ENCODE measurements at places on chromosomes 12 and 14.
A peak's percentile ranks its signal among the peaks of the same experiment; 100 is the strongest.

GRCh38 chr12:92503029-92503931 is 199.5 kb upstream of the PLEKHG7 start:
- peak; percentile 37 for DNase-seq

DNA sequence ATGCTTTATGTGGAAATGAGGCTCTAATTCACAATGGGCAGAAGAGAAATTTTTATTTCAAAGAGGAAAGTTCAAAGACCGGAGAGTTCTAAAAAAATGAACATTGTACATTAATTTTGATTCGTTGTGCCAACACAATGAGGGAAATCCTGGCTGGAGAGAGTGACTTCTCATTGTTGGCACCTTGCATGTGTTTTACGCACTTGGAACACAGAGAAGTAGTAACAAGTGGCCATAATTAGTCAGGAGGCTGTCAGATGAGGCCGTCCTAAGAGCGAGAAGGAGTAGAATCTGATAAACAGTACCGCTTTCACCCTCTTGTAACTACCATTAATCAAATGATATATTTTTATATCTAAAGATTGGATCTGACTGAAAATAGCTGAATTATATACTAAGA is 6.9 kb downstream of the LMO3 start:
- no peak for DNase-seq

DNA sequence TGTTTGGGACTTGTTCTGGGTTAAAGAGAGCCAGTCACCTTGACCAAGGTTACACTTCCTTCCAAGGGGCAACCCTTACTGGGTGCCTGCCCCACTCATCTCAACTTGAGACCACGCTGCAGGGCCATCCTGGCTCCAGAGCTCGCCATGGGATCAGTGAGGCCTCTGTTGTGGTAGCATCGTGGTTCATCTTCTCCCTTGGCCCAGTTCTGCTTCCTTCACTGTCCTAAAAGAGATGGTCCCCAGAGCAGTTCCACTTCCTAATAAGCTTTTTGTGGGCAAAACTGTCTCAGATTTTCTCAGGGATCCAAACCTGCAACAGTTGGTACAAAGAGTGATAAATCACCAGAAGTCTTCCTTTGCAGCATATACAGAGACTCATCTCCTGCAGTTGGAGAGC is 165.9 kb upstream of the TMEM260 start:
- no peak for DNase-seq

- no peak for DNase-seq
These were observed 501.5 kb upstream of the TBX3 start for GRCh38 chr12:115185506-115185905.

- no peak for DNase-seq
These were observed 149.1 kb upstream of the ATP2B1 start for GRCh38 chr12:89857652-89858274.

- DNase-seq: no peak
These were observed 19.5 kb upstream of the NUP107 start for GRCh38 chr12:68667291-68667690.

- no peak for DNase-seq
These were observed 194.7 kb downstream of the BCL11B start for GRCh38 chr14:99077076-99077843.

DNA sequence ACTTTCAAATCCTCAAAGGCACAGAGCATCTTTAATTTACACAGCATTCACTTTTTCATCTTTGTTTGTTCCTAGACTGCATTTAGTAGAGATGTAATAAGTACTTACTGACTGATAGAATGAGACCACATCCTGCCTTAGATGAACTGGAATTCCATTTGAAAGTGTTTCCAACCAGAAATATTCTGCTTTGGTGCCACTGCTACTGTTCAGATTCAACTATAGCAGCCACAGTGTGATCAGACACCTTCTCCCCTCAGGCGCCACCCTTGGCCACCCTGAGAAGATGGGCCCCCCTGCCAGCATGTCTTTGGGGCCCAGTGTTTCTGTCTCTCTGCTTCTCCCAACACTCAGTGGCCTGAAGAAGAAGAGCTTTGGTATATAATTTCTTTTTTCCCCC is 449.1 kb downstream of the RAD51B start:
- DNase-seq: no peak

GRCh38 chr14:59254146-59254910 is 65.9 kb downstream of the DAAM1 start:
- no peak for DNase-seq

DNA sequence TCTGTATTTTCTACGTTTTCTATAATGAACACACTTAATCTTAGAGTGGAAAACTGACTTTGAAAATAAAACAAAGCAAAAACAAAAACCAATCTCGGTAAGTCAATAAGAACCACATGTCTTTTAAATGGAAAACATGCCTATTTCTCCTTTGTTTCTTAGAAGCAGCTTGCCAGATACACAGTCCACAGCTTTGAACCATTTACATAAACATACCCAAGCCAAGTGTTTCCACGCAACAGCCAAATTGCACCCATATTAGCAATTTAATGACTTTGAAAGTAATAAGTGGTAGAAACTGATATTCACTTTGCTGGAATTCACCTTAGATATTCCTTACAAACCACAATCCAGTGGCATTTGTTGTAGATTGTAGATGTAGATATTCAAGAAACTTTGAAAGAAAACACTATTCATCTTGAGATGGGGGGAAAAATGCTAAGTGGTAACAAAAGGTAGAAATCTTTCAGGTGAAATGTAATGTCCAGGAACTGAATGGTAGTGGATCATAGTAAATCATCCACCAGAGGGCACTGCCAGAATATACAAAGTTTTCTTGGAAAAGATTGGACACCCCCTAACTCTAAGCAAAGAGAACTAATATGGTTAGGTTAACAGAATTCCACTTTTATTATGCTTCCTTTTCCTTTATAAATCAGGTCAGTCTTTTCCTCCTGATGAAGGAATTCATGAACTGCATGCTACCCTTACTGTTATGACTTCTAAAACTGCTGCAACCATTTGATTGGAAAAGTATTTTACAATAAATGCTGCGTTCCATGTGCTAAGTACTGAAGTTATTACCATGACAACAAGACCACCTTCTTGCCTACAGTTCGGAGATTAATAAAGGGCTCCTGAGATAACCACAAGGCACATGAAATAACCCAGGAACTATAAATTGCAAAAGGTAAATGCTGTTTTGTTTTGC is 69.8 kb downstream of the RERG start:
- no peak for DNase-seq

DNA sequence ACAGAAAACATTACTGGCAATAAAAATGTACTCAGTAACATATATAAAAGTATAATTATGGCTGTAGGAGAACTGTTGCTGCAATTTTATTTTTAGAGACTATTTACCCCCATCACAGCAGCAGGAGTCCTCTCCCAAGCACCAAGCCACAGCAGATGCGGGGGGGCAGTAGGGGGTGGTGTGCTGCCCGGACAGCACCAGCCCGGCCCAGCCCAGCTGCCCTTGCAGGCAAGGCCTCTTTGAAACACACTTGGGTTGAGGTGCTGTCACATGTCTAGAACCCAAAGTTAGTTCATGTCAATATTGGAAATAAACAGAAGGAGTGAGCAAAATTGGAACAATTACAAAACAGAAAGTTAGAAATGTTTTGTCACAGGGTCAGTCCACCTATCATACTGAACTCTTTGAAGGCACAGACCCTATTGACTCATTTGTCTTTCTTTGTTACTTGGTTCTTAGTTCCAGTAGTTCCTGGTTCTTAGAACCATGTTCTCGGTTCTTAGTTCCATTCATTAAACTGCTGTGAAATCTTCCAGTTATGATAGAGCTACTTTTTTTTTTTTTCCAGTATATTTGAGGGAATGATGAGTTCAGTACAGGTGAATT is 22.7 kb downstream of the CCNK start:
- DNase-seq: no peak

- no peak for DNase-seq
These were observed 10.5 kb upstream of the SSTR1 start for GRCh38 chr14:38197001-38197783.

- no peak for DNase-seq
These were observed 3.8 kb downstream of the DHRS2 start for GRCh38 chr14:23639891-23640523.

- no peak for DNase-seq
These were observed 94.1 kb downstream of the SLC15A4 start for GRCh38 chr12:128729628-128730121.

DNA sequence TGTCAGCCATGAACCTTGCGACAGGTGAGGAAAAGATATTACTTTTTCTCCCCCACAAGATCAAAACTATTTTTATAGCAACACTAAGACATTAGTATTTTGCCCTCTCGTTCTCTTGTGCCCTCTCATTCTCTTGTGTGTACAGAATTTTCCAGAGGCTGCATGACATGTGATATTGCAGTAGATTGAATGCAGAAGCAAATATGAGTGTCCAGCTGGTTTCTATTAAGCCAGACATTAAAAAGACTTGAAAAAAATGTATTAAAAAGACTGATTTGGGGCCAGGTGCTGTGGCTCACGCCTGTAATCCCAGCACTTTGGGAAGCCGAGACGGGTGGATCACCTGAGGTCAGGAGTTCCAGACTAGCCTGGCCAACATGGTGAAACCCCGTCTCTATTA is 63.7 kb upstream of the ZFP36L1 start:
- DNase-seq: no peak

DNA sequence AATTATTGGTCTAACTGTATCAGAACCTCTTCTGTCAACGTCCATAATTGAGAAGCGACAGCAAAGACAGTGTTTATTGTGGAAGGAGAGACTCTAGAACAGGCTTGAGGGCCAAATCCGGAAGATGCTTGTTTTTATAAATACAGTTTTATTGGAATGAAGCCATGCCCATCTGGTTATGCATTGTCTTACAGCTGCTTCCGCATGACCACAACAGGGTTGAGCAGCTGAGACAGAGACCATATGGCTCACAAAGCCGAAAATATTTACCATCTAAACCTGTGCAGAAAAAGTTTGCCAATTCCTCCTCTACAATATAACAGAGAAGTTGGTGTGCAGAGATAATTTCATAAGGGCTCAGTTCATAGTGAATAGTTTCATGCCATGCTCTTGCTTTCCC is 24.5 kb downstream of the PRKAB1 start:
- no peak for DNase-seq

- DNase-seq: no peak
These were observed 15.6 kb downstream of the PLBD2 start for GRCh38 chr12:113373969-113374368.

DNA sequence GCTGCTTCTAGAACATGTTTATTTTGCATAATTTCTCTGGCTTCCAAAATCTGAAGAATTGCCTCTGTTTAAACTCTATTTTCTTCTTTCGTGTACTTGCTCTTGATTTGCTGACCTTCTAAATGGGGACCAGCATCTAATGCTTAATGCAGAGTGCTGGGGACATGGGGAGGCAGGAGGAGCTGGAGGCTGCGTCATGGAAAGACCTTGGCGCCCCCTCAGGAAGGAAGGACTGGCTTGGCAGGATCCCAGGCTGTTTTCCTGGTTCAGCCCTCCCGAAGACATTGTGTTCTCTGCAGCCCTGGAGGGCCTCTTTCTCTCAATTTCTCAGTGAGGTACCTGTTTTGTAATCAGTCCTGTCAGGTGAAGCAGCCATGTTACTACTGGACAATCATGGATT is 5.5 kb downstream of the PRKCH start:
- peak; percentile 28 for DNase-seq

DNA sequence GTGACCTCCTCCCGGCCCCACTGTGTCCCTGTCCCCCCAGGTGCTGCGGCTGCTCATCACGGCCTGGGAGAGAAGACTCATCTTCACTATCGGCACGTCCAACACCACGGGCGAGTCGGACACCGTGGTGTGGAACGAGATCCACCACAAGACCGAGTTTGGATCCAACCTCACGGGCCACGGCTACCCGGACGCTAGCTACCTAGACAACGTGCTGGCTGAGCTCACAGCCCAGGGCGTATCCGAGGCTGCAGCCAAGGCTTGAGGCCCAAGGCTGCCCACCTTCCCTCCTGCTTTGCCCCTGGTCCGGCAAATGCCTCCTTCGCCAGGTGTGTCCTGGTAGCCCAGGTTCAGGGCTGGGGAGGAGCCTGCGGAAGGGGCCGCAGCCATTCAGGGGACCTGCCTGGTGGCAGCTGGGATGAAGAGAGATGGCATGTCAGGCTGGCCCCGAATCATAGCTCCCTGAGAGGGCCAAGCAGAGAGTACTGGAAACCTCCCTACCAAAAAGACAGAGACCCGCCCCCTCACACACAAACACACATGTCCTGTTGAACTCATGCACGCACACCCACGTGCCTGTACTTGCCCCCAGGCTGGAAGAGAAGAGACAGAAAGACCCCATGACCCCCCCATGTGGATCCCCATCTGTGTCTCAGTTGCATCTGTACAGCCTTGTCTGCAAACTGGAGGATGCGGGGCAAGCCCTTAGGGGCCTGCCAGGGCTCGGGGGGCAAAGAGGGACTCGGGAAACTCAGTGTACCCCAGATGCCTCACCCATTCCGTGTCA is 38.7 kb downstream of the RASAL1 start:
- no peak for DNase-seq

- DNase-seq: no peak
These were observed 26.3 kb downstream of the CLMN start for GRCh38 chr14:95293449-95293848.

- DNase-seq: no peak
These were observed 8.2 kb downstream of the KRT79 start for GRCh38 chr12:52825961-52826360.

DNA sequence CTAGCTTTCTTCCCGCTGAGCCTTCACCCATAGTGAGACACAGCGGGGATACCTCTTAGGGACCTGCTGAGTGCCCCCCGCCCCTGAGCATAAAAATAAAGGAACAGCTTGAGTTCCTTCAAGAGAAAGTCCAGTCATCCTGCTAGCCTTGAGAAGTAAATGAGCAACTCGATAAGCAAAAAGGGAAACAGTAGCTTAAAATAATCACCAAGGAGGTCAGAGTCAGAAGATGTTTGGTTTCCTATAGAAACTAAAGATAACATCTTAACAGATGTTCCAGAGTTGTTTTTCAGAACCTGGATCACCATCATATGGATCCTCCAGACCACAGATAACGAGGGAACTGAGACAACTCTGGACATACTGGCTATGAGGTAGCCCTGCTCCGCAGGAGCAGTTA is 94.0 kb downstream of the BCAT1 start:
- DNase-seq: no peak

DNA sequence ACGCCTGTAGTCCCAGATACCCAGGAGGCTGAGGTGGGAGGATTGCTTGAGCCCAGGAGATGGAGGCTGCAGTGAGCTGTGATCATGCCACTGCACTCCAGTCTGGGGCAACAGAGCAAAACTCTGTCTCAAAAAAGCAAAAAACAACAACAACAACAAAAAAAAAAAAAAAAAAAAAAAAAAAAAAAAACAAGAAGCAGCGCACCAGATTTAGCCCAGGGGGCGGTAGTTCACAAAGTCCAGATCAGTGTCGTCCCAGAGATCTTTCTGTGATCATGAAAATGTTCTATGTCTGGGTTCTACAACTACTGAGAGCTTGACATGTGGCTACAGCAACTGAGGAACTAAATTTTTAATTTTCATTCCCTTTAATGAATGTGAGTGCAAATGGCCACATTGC is 27.4 kb downstream of the OAS2 start:
- DNase-seq: no peak

- DNase-seq: no peak
These were observed 12.9 kb upstream of the CORO1C start for GRCh38 chr12:108744021-108744897.

DNA sequence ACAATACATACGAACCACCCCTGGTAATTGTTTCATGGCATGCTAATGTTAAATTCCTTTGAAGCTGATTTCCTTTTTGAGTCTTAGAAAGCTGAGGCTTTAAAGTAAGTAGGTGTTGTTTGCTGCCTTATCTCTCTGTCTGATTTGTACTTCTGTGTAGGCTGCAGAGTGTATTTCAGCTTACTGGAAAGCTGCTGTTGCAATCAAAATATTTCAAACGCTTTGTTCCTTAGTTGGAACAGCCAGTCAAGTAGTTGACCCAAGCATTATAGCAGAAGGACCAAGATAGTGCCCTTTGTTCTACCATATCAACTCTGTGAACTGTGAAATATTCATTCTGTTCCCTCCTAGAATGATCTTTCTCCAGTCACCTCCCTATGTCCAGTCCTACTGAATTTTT is 3.1 kb downstream of the PKP2 start:
- DNase-seq: no peak
